Nephron progenitor cell (in vitro differentiated cells): ENCODE measurements at places on chromosomes 3 and 15.

GRCh38 chr3:24119321-24119751 is 174.2 kb downstream of the NR1D2 start:
- peak overlapping the region; percentile 69 for H3K27ac ChIP-seq
- H3K36me3 ChIP-seq: no peaks in the 10 kb centered on the region
- H3K4me3 ChIP-seq: no peak overlapping the region
- H3K4me1 ChIP-seq: peaks cover 13% of the 10 kb centered on the region
- no peak for DNase-seq

- H3K36me3 ChIP-seq: no peaks in the 10 kb centered on the region
- no peak overlapping the region for H3K4me3 ChIP-seq
- no peak for DNase-seq
- H3K27ac ChIP-seq: no peak overlapping the region
- H3K27me3 ChIP-seq: no peaks in the 10 kb centered on the region
Observed at GRCh38 chr3:162978136-162978535, 1481.5 kb downstream of the OTOL1 start.

DNA sequence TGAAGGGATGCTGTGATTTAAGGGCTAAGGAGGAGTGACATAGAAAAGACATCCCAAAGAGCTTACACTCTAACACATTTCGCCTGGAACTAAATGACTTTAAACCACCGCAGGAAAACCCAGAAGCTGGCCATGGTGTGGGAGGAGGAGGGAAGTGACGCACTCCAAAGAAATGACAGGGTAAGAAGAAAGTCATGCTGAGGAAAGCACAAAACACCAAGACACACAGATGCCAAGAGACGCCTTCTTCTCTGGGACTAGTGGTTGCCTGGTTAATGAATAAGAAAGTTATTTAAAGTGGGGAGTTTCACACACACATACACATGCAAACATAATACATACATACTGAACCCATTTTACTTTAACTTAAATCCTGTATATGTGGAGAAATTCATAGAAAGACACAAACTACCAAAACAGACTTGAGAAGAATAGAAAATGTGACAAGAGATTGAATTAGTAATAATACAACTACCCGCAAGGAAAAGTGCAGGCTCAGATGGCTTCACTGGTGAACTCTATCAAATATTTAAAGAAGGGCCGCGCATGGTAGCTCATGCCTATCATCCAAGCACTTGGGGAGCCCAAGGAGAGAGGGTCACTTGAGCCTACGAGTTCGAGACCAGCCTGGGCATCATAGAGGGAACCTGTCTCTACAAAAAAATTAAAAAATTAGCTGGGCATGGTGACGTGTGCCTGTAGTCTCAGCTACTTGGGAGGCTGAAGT is 125.5 kb downstream of the NSMCE3 start:
- H3K4me3 ChIP-seq: no peak overlapping the region
- no peak for DNase-seq
- peaks cover 38% of the 10 kb centered on the region for H3K4me1 ChIP-seq
- peaks cover 25% of the 10 kb centered on the region for H3K27me3 ChIP-seq
- H3K36me3 ChIP-seq: no peaks in the 10 kb centered on the region

- H3K36me3 ChIP-seq: no peaks in the 10 kb centered on the region
- DNase-seq: no peak
- H3K27me3 ChIP-seq: peaks cover 10% of the 10 kb centered on the region
- H3K4me1 ChIP-seq: peaks cover 67% of the 10 kb centered on the region
- H3K27ac ChIP-seq: no peak overlapping the region
- no peak overlapping the region for H3K4me3 ChIP-seq
Observed at GRCh38 chr3:72309661-72310418, 524.9 kb upstream of the PROK2 start.

GRCh38 chr15:57472861-57473260 is 96.6 kb downstream of the CGNL1 start:
- no peaks in the 10 kb centered on the region for H3K36me3 ChIP-seq
- H3K27me3 ChIP-seq: peaks cover 17% of the 10 kb centered on the region
- peaks cover 51% of the 10 kb centered on the region for H3K4me1 ChIP-seq
- no peak overlapping the region for H3K4me3 ChIP-seq
- no peak overlapping the region for H3K27ac ChIP-seq
- DNase-seq: no peak

GRCh38 chr3:87973906-87974305 is 84.9 kb downstream of the CGGBP1 start:
- no peak overlapping the region for H3K4me3 ChIP-seq
- H3K27me3 ChIP-seq: no peaks in the 10 kb centered on the region
- H3K36me3 ChIP-seq: no peaks in the 10 kb centered on the region
- H3K27ac ChIP-seq: no peak overlapping the region
- no peaks in the 10 kb centered on the region for H3K4me1 ChIP-seq

GRCh38 chr15:48631176-48631770 is 14.2 kb downstream of the FBN1 start:
- H3K27ac ChIP-seq: no peak overlapping the region
- no peaks in the 10 kb centered on the region for H3K36me3 ChIP-seq

- peaks cover 3% of the 10 kb centered on the region for H3K36me3 ChIP-seq
- DNase-seq: no peak
- H3K4me1 ChIP-seq: peaks cover 11% of the 10 kb centered on the region
- H3K4me3 ChIP-seq: no peak overlapping the region
Observed at GRCh38 chr3:159996959-159997358, 8.3 kb downstream of the IL12A start.

- H3K27ac ChIP-seq: no peak overlapping the region
- DNase-seq: no peak
- H3K4me3 ChIP-seq: no peak overlapping the region
- H3K4me1 ChIP-seq: no peaks in the 10 kb centered on the region
Observed at GRCh38 chr15:52050416-52050815, 31.4 kb downstream of the MAPK6 start.

- no peak overlapping the region for H3K4me3 ChIP-seq
- no peak overlapping the region for H3K27ac ChIP-seq
- no peaks in the 10 kb centered on the region for H3K27me3 ChIP-seq
- DNase-seq: no peak
Observed at GRCh38 chr3:151789853-151790463, 24.0 kb upstream of the AADAC start.

GRCh38 chr15:55741833-55742497 is 987 bp downstream of the PRTG start:
- no peaks in the 10 kb centered on the region for H3K27me3 ChIP-seq
- H3K4me1 ChIP-seq: peaks cover 18% of the 10 kb centered on the region
- no peak overlapping the region for H3K27ac ChIP-seq
- H3K4me3 ChIP-seq: no peak overlapping the region
- DNase-seq: peak; percentile 50
- H3K36me3 ChIP-seq: no peaks in the 10 kb centered on the region

DNA sequence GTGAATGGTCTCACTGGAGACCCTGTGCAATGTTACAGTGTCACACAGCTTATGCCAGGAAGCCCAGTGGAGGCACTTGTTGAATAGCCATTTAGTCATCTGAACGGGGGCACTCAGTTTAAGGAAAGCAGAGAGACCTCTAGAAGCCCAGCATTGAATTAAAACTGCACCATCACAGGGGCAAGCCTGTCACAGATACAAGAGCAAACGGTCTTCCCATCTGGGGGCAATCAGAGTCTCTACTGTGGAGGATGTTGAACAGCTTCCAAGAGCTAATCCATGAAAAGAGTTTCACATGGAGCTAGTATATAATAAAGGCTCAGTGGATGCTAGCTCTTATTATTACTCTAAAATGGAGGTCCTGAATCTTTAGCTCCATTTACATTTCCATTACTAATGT is 553.7 kb upstream of the ARRDC4 start:
- no peak for DNase-seq
- H3K27ac ChIP-seq: no peak overlapping the region
- H3K36me3 ChIP-seq: no peaks in the 10 kb centered on the region
- peaks cover 11% of the 10 kb centered on the region for H3K27me3 ChIP-seq
- H3K4me3 ChIP-seq: no peak overlapping the region

- H3K4me1 ChIP-seq: peaks cover 63% of the 10 kb centered on the region
- H3K36me3 ChIP-seq: peaks cover 12% of the 10 kb centered on the region
- peak overlapping the region; percentile 89 for H3K27ac ChIP-seq
Observed at GRCh38 chr3:172213904-172214303, 174.5 kb downstream of the FNDC3B start.

GRCh38 chr3:165545059-165545458 is 292.2 kb downstream of the BCHE start:
- H3K27me3 ChIP-seq: no peaks in the 10 kb centered on the region
- no peak overlapping the region for H3K27ac ChIP-seq
- H3K36me3 ChIP-seq: no peaks in the 10 kb centered on the region
- DNase-seq: no peak

DNA sequence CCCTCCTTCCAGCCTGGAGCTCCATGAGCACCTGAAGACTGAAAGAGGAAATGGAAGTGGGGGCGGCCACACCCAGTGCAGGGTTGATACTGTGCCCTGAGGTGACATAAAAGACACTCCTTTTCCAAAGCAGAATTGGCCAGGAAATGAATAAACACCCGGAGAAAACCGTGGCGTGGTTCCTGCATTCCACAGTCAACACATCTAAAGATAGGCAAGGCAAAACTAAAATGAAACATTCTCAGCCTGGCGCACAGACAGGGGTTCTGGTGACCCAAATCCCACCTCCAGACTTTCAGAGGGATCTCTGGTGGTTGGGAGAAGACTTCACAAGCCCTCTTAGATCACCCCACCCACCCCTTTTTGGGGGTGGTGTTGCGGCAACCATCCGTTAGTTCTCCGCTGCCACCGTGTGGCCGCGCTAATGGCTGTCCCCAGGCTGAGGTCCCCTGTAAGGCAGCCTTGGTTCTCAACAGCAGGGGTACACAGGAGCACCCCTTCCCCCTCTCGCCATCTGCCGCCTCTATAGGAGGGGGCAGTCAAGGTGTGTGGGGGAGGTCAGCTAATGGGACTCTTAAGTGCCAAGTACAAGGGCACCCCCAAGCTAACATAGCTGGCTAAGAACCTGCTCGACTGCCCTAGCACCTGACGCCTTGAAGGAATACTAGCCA is 2.5 kb upstream of the MST1R start:
- peaks cover 10% of the 10 kb centered on the region for H3K36me3 ChIP-seq
- H3K27ac ChIP-seq: no peak overlapping the region
- peaks cover 16% of the 10 kb centered on the region for H3K4me1 ChIP-seq
- peak; percentile 49 for DNase-seq
- H3K4me3 ChIP-seq: no peak overlapping the region
- peaks cover 33% of the 10 kb centered on the region for H3K27me3 ChIP-seq

DNA sequence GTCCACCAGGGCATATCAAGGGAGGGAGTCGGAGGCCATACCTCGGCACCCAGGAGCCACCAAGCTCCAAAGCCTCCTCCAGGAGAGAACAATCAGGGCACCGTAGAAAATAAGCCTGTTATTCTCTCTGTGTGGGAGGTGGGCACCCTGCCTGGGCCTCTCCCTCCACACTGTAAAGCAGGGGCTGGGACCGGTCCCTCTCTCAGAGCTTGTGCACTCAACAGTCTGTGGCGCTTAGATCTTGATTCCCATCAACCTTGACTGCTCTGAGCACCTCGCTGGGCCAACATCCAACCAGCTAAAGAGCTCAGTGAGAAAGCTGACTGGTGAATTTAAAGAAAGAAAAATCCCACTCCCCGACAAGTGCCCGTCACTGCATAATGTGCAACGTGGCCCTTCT is 53.0 kb downstream of the PCSK6 start:
- no peak overlapping the region for H3K27ac ChIP-seq
- H3K36me3 ChIP-seq: peaks cover 5% of the 10 kb centered on the region
- H3K27me3 ChIP-seq: peaks cover 3% of the 10 kb centered on the region
- H3K4me3 ChIP-seq: no peak overlapping the region

DNA sequence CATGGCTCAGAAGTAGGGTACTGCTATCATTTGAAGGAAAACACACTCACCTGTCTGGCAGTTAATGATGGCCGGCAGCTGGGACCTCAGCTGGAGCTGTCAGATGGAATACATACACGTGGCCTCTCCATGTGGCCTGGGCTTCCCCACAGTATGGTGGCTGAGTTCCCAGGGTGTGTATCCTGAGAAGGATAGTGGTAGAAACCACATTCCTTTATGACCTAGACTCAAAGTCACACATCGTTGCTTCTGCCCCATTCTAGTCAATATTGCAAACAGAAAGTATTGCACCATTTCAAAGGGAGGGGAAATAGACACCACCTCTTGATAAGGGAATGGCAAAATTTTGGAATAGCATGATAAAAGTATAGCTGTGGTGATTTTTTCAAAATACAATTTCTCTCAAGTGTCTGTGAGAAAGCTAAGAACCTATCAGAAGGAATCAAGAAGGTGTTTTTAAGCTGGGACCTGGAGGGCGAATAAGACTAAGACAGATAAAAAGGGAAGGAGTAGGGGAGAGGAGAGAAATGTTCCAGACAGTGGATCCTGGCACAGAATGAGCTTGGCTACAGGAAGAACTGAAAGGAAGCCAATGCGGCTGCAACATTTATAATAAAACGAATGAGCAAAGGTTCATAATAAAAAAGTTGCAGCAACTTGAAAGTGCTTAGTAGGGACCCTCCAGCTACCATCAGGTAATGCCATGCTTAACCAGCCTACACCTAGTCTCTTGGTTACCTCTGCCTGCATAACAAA is 40.1 kb upstream of the GALNT15 start:
- DNase-seq: no peak
- H3K4me1 ChIP-seq: no peaks in the 10 kb centered on the region
- no peak overlapping the region for H3K27ac ChIP-seq
- H3K4me3 ChIP-seq: no peak overlapping the region

GRCh38 chr15:72491768-72492167 is 17.6 kb downstream of the ARIH1 start:
- no peak overlapping the region for H3K4me3 ChIP-seq
- H3K27ac ChIP-seq: no peak overlapping the region
- no peaks in the 10 kb centered on the region for H3K27me3 ChIP-seq
- H3K4me1 ChIP-seq: peaks cover 11% of the 10 kb centered on the region
- DNase-seq: no peak
- H3K36me3 ChIP-seq: peaks cover 23% of the 10 kb centered on the region

DNA sequence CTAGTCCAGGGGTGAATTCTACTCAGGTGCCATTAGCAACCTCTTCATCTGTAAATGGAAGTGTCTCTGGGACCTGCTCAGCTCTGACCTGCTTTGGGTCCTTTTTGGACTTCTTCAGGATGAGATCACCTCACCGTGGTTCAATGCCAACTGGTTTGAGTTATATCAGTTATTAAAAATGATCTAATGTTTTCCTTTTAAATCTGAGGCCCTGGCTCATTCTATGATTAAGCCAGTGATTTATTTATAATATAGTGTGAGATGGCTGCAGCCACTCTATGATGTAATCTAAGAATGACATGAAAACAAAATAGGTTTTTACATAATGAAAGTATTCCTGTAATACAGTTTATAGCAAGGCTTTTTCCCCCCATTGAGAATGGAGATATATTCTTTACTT is 79.4 kb downstream of the LPP start:
- H3K27ac ChIP-seq: no peak overlapping the region
- H3K4me3 ChIP-seq: no peak overlapping the region
- peaks cover 17% of the 10 kb centered on the region for H3K36me3 ChIP-seq

GRCh38 chr3:128788268-128788869 is 62.4 kb downstream of the RAB7A start:
- peak overlapping the region; percentile 66 for H3K27ac ChIP-seq
- H3K4me3 ChIP-seq: no peak overlapping the region
- H3K27me3 ChIP-seq: no peaks in the 10 kb centered on the region
- DNase-seq: no peak
- peaks cover 6% of the 10 kb centered on the region for H3K36me3 ChIP-seq
- peaks cover 52% of the 10 kb centered on the region for H3K4me1 ChIP-seq
